ENCODE measurements at places on chromosomes 6 and 20.

DNA sequence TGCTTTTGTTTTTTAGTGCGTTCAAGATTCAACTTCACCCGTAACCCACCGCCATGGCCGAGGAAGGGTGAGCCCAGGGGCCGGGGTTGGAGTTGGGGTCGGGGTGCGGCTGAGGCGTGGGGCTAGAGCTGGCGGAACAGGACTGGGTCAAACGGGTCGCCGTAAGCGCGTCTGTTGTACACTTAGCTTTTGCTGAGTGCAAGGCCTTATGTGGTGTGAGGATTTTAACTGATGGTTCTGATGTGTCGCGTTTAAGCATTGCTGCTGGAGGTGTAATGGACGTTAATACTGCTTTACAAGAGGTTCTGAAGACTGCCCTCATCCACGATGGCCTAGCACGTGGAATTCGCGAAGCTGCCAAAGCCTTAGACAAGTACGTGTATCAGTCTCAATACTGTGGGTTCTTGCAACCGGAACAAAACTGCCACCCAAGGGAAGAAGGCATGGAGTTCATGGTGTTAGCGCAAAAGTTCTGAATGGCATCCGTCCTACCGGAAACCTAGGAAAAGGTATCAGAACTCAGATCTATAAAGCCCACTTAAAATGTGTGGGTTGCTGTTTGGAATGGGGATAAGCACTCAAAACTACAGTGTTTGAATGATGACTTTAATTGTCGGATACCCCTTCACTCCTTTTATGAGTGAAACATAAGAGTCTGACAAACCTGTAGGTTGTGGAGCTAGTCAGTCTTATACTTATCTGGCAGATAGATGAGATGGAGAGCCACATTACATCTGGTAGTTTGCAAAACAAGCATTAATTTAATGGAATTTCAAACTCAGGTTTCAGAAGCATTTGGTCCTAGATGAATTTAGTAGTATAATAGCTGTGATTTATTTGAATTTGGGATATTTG is 574 bp downstream of the RPS12 start:
- no peak for DNase-seq

DNA sequence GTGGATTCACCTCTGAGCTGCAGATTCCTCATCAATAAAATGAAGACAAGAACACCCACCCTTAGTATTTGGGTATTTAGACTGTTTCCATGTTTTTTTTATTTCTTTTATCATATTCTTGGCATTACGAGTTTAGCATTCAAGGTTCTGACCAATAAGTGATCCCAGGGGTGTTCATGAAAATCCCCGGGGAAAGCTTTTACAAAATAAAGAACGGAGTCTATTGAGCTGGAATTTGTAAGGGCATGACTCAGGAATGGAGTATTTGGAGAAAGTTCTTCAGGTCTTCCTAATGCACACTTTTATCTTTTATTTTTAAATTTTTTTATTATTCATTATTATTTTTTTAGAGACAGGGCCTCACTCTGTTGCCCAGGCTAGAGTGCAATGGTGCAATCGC is 19.4 kb upstream of the TOX2 start:
- DNase-seq = no peak

GRCh38 chr20:64133951-64134407 is 26.6 kb upstream of the NPBWR2 start:
- no peak for DNase-seq

- DNase-seq = no peak
These were observed 49.0 kb downstream of the TMEM170B start for GRCh38 chr6:11586536-11586935.

DNA sequence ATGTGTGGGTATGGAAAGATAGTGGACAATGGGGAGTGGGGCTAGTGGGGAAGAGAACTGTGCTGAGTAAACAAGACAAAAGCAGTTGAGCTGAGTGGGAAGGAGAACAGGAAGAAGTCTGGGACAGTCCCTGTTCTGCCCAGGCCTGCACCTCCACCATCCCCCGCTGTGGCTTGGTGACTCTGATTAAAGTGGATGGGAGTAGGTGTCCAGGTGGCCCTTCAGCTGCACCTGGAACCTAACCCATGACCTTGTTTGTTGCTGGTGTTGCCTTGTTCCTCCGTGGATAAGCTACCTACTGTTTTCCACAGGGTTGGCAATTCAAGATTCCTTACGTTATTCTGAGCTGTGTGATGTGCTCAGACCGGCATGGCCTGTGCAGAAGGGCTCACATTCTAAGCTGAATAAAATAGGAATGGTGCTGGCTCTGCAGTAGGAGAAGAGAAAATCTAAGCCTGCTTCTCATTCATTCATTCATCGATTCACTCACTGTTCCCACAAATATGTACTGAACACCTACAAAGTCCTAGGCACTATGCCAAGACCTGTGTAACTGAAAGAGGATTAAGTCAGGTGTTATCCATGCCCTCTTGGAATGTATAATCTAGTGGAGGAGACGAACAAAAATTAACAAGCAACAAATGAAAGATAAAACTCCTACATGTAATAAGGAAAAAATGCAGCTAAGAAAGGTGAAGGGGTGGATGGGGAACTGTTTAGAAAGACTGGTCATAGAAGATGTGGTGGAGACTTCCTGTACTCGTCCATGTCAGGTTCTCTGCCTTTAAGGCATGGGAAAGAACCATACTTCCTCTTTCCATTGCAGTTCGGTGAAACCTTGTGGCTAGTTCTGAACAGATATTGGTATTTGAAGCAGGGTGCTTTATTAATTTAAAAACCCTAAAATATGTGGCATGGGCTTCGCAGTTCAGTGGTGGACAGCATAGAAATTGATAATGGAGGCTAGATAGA is 10.1 kb upstream of the CALHM6 start:
- DNase-seq = no peak

All from NCI-H446 treated with DMSO at 0.1 percent for 48 hours (cell line).